Activated naive CD4-positive, alpha-beta T cell treated with anti-CD3 and anti-CD28 coated beads, Interleukin-2, amount 10 ng/mL, durations not matched to agents 7 days and 5 days (primary cell): ENCODE measurements at places on chromosomes 12 and 14.

DNA sequence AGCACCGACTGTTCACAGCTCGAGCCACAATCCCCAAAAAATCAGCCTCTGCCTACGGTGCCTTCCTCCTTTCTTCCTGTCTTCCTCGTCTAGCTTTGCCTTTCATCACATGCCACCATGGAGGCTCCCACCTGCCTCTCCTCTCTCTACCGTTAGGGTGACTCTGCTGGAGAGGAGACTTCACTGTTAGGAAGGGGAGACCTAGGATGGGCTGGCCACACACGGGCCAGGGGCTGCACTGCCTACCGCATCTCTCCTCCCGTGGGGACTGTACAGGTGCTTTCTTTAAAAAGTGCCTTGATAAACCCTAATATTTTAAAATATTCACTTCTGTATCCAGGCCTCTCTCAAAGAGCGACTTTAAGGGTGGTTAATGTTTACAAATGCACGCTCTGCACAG lies 1104.7 kb downstream of the BCL11B start:
- H3K4me3 ChIP-seq = peak overlapping the region; percentile 35
- DNase-seq = no peak
- peaks cover 22% of the 10 kb centered on the region for H3K36me3 ChIP-seq
- peak overlapping the region; percentile 85 for H3K27ac ChIP-seq

DNA sequence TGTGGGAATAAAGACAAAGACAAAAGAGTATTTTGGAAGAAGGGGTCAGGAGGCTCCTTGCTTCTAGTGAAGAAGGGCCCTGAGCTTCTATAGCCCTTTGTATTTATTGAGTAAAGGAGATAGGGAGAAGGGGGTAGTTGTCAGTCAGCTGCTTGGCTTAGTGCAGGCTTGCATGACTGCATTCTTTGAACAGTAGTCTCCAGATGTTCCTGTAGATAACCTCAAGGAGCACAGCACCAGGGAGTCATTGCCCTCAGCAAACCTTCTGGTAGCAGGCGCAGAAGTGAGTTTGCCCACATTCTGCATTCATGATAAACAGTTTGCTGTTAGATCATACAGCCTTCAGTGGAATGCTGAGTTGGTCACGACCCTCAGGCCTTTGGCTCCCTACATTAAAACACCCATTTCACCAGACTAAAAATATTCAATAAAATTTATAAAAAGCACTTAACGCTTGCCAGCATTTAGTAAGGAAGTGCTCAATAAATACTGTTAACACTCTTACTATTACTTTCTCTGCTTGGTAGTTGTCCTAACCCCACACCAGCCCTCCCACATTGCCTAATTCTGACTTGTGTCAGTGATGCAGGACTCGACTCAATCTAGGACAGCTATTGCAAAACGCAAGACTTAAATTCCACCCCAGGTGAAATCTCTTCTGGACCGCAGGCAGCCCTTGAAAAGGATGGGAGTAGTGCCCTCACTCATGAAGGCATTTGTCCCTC lies 3.0 kb upstream of the DHRS4 start:
- no peak for DNase-seq
- peaks cover 30% of the 10 kb centered on the region for H3K4me1 ChIP-seq
- peaks cover 18% of the 10 kb centered on the region for H3K36me3 ChIP-seq
- no peaks in the 10 kb centered on the region for H3K27me3 ChIP-seq
- H3K4me3 ChIP-seq = no peak overlapping the region

DNA sequence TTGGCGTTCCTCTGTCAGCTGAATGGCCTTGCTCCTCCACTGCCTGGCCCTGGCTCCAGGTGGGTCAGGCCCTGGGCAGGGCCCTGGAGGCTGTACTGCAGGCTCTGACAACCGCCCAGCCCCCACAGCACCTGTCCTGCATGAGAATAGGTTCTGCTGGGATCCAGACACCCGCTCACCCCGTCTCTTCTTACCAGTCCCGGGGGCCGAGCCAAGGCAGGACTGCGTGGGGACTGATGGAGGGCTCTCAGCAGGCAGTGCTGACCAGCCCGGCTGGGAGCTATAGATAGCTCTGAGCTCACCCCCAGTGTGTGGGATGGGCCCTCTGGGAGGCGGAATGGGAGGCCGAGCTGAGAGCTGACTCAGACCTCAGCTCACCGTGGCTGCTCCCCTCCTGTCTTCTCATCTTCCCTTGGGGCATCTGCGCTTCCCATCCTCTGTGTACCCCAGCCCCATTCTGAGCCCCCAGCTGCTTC lies 39.6 kb downstream of the TEAD4 start:
- no peaks in the 10 kb centered on the region for H3K4me1 ChIP-seq
- H3K36me3 ChIP-seq = no peaks in the 10 kb centered on the region
- no peak overlapping the region for H3K27ac ChIP-seq
- no peak overlapping the region for H3K4me3 ChIP-seq
- peaks cover 6% of the 10 kb centered on the region for H3K27me3 ChIP-seq

GRCh38 chr12:67299526-67299925 lies 30.4 kb downstream of the CAND1 start:
- H3K4me1 ChIP-seq = no peaks in the 10 kb centered on the region
- H3K27me3 ChIP-seq = no peaks in the 10 kb centered on the region
- H3K4me3 ChIP-seq = no peak overlapping the region
- no peak overlapping the region for H3K27ac ChIP-seq
- H3K36me3 ChIP-seq = peaks cover 62% of the 10 kb centered on the region

- peaks cover 7% of the 10 kb centered on the region for H3K36me3 ChIP-seq
- H3K27me3 ChIP-seq = peaks cover 5% of the 10 kb centered on the region
- no peak overlapping the region for H3K4me3 ChIP-seq
- H3K27ac ChIP-seq = no peak overlapping the region
- DNase-seq = no peak
- H3K4me1 ChIP-seq = peaks cover 29% of the 10 kb centered on the region
Observed at GRCh38 chr14:22735096-22735495, 31.4 kb upstream of the OXA1L start.

DNA sequence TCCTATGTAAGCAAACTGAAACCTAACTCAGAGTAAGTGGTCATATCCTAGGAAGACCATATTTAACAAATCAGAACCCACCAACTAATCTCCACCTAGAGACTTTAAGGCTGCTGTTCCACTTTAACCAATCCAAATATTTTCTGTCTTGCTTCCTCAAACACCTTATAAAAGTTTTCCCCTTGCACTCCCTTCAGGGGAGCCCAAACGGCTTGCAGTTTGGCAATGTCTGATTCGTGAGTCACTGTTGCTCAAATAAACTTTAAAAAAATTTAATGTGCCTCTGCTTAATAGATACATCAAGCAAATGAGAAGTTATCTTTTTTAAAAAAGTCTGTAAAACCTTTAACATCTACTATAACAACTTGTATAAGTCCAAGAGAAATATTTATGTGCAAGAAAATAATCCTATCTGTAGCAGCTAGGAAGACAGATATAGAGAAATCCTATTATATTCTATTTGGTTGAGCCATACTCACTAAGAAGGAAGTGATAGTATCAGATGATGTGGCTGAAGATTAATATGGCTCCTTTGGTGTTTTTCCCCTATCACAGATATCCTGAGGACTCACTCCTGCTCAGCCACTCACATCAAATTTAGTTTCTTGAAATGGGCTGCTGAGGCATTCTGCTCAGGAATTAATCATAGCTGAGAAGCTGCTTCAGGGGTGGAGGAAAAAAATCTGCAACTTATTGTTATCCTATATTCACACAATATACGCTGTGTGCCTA lies 65.1 kb upstream of the DUSP6 start:
- H3K27me3 ChIP-seq = no peaks in the 10 kb centered on the region
- H3K4me1 ChIP-seq = peaks cover 5% of the 10 kb centered on the region
- H3K27ac ChIP-seq = no peak overlapping the region
- H3K36me3 ChIP-seq = peaks cover 24% of the 10 kb centered on the region
- no peak overlapping the region for H3K4me3 ChIP-seq
- DNase-seq = no peak
